ENCODE measurements at places on chromosomes 4 and X.

DNA sequence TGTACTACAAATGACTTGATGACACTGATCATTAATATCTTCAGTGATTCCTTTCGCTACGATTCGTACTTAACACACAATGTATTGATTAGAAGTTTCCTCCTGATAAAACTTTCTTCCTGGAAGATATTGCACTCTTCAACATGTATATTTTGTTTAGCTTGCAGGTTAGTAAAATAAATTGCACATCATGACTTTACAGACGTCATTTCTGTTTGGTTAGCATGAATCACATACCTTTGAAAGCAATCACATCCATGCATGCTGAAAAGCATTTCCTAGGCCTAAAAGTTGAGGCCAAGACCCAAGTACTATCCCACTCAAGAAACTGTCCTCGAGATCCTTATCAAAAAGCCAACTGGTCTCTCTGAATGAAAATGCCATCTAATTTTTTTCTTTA, 1841.0 kb upstream of the PCDH7 start:
- DNase-seq = no peak
- H3K4me1 ChIP-seq = no peaks in the 10 kb centered on the region
- no peak overlapping the region for H3K27ac ChIP-seq
- no peak overlapping the region for H3K4me3 ChIP-seq
- no peaks in the 10 kb centered on the region for H3K36me3 ChIP-seq

- no peak overlapping the region for H3K4me3 ChIP-seq
- no peaks in the 10 kb centered on the region for H3K27me3 ChIP-seq
- no peaks in the 10 kb centered on the region for H3K4me1 ChIP-seq
- H3K27ac ChIP-seq = no peak overlapping the region
Observed at GRCh38 chrX:50456712-50457484, 13.7 kb downstream of the DGKK start.

GRCh38 chr4:133270021-133270570, 121.0 kb downstream of the PCDH10 start:
- no peak for DNase-seq
- H3K4me1 ChIP-seq = no peaks in the 10 kb centered on the region
- H3K4me3 ChIP-seq = no peak overlapping the region
- no peaks in the 10 kb centered on the region for H3K36me3 ChIP-seq

DNA sequence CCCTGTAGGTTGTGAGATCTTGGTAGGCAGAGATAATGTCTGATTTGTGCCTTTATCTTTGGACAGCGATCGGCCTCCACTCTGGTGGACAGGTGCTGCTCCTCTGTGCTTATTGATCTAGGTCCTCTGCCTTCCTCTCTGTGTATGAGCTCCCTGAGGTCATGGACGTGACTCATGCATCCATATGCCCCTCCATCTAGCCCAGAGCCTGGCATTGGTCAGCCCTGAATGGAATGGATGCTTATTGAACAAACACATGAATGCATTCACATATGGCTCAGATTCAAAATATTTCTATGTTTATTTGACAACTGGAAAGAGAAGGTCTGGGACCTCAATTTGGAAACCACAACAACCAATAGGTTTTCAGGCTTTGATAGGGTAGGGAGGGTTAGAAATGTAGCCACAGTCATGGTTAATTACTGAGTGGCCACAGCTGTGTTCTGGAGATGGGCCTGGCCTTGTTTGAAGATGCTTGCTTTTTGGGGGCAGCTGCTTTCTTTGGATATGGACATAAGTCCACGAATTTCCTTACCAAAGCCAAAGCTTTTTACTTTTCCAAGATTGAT, 76.2 kb downstream of the SEL1L3 start:
- no peak for DNase-seq
- no peaks in the 10 kb centered on the region for H3K27me3 ChIP-seq
- no peaks in the 10 kb centered on the region for H3K4me1 ChIP-seq
- H3K36me3 ChIP-seq = peaks cover 32% of the 10 kb centered on the region
- no peak overlapping the region for H3K27ac ChIP-seq
- no peak overlapping the region for H3K4me3 ChIP-seq

Measured in natural killer cell (primary cell).